ENCODE measurements at places on chromosomes 16 and 17.

- no peak for DNase-seq
Measured at GRCh38 chr17:74637265-74637664, 13.7 kb upstream of the CD300E start.

DNA sequence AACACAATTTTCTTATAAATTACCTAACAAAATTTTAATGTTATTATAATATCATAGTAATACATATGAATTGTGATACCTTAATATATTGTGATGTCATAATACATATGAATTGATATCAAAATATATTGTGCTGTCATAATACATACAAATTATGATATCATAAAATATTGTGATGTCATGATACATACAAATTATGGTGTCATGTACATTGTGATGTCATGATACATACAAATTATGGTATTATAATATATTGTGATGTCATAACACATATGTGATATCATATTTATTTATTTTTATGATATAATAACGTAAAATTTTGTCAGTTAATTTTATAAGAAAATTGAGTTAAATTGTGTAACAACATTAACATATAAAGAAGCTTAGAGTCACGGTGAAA, 1927.2 kb downstream of the TP53TG3F start:
- DNase-seq = no peak

- no peak for DNase-seq
Measured at GRCh38 chr16:77995843-77996455, 26.4 kb upstream of the CLEC3A start.

GRCh38 chr17:12421646-12422306, 243.9 kb upstream of the MYOCD start:
- DNase-seq = no peak

- DNase-seq = no peak
Measured at GRCh38 chr17:50347117-50347893, 1.4 kb downstream of the XYLT2 start.

DNA sequence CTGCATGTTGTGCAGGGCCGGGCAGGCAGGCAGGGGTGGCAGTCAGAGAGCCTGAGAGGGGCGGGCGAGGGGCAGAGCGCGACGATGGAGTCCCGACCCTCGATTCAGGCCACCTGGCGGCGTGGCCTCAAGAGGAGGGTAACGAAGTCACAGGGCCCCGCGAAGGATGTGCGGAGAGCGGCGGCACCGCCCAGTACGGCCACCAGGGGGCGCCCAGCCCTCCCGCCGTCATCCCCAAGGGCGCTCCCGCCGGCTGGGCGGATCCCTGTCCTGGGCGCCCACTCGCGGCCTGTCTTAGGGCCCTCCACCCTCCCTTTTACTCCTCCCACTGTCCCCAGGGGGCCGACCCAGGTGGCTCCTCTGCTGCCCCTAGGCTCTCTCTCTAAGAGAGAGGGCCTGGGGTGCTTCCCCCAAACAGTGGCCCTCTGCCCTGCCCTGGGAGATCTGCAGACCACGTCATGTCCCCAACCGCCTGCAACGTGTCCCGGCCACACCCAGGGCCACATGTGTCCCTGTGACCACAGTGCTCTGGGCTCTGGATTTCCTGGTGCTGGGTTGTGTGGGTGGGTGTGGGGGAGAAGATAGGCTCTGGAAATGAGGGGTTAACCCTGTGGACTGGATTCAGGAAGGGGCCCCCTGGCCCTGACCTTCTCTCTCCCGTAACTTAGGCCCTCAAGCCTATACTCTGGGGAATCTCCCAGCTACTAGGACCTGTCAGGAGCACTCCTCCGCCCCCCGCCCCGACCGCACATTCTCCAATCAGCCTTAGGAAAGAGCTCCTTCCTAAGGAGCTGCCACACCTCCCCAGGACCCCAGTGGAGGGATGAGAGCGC, 5.9 kb downstream of the DPEP2 start:
- peak; percentile 79 for DNase-seq

DNA sequence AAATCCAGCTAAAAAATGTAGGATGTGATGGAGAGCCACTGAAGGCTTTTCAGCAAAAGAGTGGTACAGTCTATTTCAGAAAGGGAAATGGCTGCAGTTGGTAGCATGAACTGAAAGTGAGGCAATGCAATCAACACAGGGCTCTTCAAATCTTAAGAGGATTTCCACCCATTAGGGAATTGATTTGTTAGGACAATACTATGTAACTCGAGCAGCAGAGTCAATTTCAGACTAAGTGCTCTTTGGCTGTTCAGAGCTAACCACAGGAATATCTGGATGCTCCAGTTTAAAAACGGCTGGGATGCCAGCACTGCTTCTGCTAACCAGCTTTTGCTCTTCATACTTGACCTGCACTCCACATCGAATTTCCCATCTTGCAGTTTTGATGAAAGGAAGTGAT, 24.6 kb downstream of the CACNG1 start:
- DNase-seq = no peak

- no peak for DNase-seq
Measured at GRCh38 chr17:59353936-59354755, 22.7 kb downstream of the YPEL2 start.

GRCh38 chr17:31623990-31624389, 232.5 kb downstream of the RAB11FIP4 start:
- DNase-seq = no peak

- no peak for DNase-seq
Measured at GRCh38 chr17:17853811-17854447, 17.1 kb upstream of the SREBF1 start.

GRCh38 chr16:1486551-1487390, 2.0 kb downstream of the PTX4 start:
- DNase-seq = no peak

DNA sequence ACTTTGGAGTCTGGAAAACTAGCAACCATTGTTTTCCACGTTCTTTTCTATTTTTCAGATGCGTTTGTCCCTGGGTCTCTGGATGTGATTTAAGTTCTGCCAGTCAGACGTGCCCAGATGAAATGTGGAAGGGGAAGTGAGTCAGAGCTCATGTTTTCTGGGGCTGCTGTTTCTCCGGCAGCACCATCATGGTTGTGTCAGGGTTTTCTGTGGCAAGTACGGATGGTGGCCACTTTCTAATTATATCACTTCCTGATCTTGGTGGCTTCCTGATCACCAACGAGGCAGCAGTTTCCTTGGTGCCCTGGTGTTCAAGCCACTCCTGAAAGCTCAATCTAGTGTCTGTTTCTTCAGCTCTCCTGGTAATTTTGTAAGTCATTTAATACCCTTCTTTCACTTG, 31.4 kb upstream of the PMFBP1 start:
- peak; percentile 77 for DNase-seq

DNA sequence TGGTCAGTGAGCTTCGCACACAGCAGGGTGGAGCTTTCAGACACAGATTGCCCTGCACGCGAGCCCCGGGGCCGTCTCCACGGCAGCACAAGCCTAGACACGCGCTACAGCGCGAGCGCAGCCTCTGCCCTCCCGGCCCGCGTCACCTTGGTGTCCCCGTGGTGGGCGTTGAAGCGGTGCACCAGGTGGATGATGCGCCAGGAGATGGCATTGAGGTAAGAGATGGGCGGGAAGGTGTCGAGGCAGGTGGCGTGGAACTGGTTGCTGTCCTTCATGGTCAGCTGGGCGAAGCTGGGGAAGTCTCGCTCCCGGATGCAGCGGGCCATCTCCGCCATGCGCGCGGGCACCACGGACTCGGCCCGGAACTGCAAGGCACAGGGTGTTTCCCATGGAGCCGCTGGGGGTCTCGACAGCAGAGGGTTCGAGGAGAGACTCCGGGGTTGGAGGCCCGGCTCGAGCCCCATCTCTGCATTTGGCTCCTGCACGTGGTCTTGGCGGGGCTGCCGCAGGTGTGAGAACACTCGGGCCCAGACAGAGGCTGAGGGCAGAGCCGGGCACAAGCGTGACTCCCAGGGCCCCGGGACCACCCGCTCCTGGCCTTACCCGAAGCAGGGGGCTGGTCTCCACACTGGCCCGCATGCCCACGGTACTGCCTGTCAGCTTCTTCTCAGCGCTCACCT, 4.3 kb upstream of the CYBA start:
- no peak for DNase-seq

DNA sequence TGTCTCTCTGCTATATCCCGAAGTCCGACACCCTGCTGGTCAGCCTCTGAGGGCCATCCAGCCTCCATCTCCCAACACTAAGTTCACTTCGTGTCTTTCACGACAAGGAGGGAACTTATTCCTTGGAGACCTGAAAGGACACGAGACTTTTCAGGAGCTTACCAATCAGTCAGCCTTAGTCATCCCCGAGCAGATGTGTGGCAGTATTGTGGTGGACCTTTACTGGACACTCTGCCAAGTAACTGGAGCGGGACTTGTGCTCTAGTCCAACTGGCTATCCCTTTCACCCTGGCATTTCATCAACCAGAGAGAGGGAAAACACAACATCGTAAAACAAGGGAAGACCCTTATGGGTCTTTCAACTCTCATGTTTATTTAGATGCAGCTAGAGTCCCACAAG, 87.1 kb downstream of the EMP2 start:
- no peak for DNase-seq

DNA sequence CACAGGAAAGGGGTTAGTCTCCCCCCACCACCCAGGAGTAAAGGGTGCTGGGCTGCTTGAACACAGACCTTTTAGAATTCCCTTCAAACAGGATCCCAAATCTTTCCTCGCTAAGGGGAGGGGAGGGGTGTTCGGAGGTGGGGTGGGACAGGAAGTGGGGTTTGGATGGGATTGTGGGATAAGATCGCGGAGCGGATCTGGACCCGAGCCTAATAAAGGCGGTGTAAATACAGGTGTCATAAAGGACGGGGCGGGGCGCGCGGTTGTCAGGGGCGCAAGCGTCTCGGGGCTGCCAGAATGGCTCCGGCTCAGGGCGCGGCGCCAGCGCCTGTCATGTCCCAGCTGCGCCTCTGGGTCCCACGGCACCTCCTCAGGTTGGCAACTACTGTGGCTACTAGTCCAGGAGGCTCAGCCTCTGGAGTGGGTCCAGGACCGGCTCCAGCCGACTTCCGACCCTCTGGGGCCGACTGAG, 59.8 kb upstream of the FBXO47 start:
- peak; percentile 37 for DNase-seq

DNA sequence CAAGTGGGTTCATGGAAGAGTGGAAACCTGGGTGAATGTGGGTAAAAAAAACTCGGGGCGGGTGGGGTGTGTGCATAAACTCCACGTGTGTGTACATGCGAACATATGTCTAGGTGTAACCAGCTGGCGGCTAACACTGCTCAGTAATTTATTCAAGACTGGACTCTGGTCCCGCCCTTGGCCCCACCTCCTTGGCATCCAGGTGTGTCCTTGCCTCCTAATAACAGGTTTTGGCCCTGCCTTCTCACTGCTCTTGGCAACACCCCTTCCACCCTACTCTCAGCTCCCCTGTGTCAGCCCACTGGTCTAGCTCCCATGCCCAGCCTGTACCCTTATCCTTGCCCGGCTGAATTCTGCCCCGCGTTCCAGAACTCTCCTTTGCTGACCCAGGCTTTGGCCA, 8.3 kb downstream of the FLII start:
- DNase-seq = no peak

DNA sequence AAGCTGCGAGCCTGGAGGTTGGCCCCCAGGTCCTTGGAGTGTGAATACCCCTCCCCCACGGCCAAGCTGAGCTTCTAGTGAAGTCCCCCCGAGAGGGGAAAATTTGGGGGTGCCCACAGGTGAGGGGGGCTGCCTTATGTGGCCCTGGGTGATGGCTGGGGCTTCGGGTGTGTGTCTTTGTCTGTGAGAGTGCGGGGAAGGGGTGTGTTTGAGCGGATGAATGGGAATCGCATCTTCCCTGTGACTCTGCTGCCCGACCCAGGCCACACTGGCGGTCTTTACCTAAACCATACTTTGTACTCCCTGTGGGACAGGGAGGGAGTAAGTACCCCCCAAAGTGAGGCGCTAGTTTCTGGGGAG, 1.3 kb downstream of the SBK1 start:
- no peak for DNase-seq

- DNase-seq = peak; percentile 63
Measured at GRCh38 chr16:63361032-63361624, 1324.9 kb upstream of the CDH8 start.

DNA sequence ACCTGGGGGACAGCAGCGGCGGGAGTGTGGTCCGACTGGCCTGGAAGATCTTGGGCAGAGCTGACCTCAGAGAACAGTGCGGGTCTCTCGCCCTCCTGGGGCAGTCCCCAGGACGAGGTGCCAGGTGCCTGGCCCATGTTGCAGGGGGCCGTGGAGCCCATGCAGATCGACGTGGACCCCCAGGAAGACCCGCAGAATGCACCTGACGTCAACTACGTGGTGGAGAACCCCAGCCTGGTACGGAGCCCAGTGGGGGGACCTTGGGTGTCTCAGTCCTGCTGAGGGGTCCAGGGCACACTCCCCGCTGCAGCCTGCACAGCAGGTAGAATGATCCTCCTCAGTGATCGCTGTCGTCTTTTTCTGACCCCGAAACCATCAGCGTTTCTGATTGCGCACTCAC, 1.4 kb downstream of the GPS1 start:
- DNase-seq = no peak

DNA sequence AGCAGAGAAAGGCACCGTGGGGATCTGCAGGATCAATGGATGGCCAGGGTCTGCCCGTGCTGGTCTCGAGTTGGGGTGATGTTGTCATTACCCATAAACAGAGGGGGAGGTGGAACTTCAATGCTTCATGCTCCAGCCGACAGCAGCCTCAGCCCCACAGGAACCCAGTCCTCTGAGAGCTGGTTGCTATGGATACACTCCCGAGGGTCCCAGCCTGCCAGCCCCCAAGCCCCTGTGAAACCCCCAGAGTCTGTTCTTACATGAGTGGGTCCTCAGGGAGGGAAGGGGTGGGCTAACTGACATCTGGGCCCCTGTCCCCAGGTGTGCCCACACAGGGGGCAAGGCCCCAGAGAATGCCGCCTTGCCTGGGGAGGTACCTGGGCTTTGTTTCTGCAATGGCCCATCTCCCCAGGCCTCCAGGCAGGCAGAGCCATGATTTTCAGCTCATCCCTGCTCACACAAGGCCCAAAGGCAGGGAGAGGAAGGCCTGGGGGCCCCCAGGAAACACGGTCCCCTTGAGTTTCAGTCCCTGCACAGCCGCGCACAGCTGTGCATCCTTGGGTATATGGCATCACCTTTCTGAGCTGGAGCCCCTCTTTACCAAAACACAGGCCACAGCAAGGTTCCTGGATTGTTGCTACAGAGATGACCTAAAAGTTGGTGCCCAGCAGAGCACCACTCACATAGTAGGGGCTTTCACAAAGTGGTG, 223.7 kb downstream of the ZNF423 start:
- DNase-seq = no peak

DNA sequence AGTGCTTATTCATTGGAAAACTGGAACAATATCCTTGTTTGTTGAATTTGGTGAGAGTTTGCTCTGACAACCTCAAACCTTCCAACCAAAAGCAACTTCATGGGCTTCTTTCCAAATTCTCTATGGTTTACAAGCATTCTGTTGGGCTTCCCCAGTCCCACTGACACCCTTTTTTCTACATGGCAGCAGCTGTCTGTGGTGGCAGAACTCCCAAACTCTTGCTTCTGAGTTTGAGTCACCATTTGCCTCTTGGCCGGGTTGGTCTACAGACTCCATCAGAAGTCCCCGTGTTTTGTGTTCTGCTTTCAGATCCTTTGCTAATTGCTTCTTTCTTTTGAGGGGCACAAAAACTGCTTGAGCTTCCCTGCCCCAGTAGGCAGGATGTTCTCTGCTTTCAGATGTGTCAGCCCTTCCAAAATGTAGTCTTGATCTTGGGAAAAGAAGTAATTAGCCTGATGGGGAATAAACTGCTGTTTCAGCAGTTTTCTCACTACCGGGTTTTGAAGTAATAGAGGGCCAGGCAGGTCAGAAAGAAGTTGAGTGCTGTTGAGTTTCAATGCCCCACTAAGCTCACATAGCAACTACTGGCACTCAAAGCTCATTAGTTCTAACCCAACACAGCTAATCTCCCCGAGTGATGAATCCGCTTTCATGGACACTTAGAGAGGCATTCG, 80.7 kb downstream of the HS3ST3A1 start:
- DNase-seq = no peak

All from RKO (cell line).